ENCODE measurements at places on chromosomes 7 and 10.

- DNase-seq = no peak
Measured at GRCh38 chr7:35624299-35625186, 70.4 kb downstream of the HERPUD2 start.

DNA sequence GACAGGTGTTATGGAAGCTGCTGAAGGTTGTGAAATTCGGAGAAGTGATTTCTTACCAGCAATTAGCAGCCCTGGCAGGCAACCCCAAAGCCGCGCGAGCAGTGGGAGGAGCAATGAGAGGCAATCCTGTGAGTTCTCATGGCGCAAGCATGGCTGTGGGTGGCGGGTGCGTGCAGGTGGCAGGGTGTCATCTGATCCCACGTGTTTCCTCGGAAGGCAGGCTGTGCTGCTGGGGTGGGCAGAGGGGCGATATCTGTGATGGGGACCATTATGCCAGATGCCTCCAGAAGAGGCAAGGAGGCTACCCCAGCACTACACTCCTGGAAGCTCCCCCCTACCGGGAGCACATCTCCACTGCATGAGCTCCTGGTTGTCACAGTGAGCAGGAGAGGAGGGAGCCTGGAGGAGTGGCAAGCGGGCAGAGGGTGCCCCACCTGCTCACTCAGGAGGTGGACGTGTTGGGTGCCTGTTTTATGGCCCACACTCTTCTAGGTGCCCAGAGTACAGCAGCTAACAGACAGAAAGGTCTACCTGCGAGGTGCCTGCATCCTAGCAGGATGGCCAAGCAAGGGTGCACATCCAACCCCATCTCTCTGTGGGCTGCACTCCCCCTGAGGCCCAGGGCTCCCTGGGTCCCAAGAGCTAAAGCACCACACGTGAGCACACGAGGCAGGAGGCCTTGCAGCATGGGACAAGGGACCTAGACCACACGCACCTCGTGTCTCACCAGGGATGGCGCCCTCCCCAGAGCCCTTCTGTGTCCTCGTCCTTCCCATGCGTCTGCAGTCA is 204.7 kb downstream of the EBF3 start:
- DNase-seq = no peak

DNA sequence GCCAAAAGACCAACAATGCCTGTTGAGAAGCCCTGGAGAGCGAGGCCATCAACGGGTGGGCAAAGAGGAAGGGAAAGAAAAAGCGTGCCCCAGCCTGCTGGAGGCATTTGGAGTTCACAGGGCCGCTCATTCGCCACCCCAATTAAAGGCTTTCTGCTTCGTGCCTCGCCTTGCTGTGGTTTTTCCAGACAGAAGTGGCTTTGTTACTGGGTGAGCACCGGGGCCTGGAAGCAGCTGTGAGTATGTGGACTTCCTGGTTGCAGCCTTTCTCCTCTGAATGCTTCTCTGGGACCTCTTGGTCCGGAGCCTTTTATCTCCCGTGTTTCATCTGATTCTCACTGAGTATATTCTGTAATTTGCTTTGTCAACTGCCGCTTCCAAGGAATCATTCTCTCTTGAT is 118.1 kb upstream of the EGR2 start:
- DNase-seq = no peak

- no peak for DNase-seq
Measured at GRCh38 chr10:27982875-27983543, 15.9 kb downstream of the ODAD2 start.

DNA sequence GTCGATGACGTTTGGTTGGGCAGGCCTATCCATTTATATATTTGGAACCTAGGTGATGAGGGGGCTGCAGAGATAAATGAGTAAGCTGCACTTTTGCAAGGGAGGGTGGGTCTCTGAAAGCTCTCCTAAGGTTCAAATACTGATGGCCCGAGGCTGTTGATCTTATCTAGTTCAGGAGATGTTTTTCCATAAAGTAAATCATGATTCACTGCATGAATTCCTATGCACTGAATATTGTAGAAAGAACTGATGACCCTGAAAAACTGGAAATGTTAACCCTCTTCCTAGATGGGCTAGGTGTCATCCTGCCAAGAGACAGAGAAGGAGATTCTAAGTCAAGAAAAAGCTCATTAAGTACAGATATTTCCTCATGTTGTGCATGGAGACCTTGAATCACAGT is 459.9 kb downstream of the PLXNA4 start:
- no peak for DNase-seq

- DNase-seq = no peak
Measured at GRCh38 chr10:88253-88652, 39.2 kb upstream of the TUBB8 start.

- no peak for DNase-seq
Measured at GRCh38 chr7:90832726-90833125, 236.6 kb downstream of the CDK14 start.

GRCh38 chr7:17852361-17852760 is 87.9 kb downstream of the SNX13 start:
- no peak for DNase-seq

DNA sequence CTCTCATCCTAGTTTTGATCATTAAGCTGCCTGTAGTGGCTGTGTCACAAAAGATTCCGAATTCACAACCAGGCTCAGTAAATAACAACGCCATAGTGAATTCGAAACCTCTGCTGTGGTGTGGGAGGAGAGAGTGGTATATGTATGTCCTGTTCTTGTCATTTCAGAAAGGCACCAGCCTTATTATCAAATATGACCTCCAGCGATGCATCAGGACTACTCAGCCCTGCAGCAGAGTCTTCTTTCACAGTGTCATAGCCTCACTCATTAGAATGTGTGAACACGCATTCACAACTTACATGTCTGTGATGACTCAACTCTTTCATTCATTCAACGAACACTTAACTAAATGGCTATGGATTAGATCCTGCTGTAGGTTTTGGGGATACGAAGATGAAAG is 15.3 kb downstream of the AOC1 start:
- no peak for DNase-seq

DNA sequence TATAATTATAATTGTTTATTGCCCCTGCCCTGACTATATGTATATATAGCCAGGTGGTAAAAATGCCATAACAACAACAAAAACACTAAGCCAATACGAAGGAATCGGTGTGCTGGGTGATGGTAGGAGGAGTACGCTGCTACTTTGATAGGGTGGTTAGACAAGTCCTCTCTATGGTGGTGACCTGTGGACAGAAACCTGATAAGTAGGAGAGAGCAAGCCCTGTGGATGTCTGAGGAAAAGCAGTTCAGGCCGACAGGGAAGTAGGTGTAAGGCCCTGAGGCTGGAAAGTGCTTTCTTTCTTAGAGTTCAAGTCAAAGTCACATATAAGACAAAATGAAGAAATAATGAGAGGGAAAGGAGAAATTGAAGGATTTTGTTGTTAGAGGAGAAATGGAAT is 823.8 kb upstream of the CELF2 start:
- DNase-seq = no peak

GRCh38 chr7:101557421-101557820 is 71.7 kb downstream of the MYL10 start:
- DNase-seq = no peak

DNA sequence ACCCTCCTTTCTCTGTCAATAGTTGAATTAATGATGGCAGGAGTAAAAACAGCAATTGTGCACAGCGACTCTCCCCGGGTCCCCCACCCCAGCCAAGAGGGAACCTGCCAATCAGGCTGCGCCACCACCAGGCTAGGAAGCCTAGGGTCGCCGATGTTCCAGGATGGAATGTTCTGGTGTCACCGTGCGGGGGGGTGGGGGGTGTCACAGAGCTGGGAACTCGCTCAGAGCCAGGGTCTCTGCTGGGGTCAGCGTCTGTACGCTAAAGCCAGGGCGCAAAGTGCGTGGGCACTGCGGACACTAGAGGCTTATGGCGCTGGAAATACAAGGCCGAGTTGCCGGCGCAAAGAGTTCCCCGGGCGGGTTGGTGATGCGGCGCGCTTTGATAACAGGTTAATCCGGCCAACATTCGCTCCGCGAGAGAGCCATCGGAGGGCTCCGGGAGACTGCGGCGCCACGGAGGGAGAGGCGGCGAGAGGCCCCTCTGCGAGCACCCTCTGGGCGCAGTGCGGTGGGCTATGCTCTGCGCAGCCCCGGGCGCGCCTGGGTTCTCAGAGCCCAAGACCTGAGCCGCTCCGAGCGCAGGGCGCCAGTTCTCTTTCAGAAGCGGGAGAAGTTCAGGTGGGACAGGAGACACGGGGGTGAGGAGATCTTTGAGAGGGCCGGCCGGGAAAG is 192.3 kb downstream of the EMX2 start:
- no peak for DNase-seq

DNA sequence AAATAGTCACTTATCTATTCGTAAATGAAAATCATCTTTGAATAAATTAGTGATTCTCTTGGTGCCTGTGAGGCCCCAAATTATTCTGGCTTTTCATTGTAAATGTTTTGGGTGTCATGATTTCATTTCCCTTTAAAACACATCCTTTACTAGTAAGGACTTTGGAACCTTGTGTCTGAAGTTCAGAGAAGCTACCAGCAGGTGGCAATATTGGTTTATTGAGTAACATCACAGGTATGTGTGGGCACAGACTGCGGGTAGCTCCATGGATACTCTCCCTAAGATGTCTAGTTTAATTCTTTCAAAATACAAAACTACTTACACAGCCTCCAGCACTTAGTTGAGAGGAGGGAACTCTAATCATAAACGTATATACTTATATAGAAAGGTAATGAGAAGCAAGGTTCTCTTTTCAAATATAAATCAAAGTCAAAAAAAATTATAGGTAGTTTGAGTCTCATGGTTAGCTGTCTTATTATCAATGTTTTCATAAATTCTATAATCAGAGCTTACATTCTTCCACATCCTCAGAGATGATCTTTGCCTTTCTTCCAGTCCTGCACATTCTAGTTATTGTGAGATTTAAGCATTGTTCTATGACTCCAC is 449.6 kb downstream of the GRM8 start:
- peak; percentile 40 for DNase-seq

- no peak for DNase-seq
Measured at GRCh38 chr10:100524638-100525037, 5.0 kb upstream of the SEC31B start.

- DNase-seq = no peak
Measured at GRCh38 chr7:99380823-99381663, 6.5 kb downstream of the ARPC1B start.

DNA sequence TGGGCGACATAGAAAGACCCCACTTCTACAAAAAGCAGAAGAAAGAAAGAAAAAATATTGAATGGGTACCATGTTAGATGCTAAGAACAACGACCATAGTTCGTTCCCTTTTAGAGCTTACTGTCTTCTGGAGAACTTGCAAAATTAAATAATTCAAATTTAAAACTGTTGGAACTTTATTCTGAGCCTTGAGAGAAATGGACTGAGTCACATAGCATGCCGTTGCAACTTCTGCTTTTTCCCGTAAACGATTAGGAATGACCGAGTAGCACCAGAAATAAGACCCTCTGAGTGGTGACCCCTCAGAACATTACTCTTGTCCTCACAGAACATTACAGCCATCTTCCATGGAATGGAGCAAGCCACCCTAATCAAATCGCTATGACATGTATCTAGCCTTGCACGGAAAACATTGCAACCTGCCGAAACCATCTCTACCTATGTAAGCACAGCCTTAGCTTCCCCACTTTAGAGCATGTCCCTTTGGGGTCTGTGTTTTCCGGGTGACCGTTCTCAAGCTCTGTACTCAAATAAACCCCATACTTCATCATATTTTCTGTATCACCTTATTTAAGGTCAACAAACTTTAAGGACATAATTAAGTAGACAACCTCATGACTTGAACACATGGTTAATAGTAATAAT is 179.1 kb downstream of the PRKCQ start:
- no peak for DNase-seq

- DNase-seq = no peak
Measured at GRCh38 chr7:151038951-151039849, 9.1 kb upstream of the ASIC3 start.

DNA sequence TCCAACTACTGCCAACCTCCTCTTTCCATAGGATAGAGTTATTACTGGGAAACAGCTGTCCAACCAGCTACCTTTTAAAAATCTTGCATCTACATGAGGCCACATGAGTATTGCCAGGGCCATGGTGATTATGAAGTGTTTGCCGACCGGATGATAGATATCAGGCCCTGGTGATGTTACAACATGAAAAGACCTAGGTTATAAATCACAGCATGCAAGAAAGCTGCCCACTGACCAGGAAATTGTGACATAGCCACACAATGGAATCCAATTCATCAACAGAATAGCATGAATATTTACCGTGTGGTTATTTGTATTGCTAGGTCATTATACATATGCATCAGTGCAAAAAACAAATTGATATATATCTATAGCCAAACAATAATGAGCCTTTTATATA is 517.0 kb downstream of the INHBA start:
- no peak for DNase-seq

All from NCI-H2081 treated with DMSO at 0.1 percent for 48 hours (cell line).